Cortex of kidney (tissue), 1 donor: ENCODE measurements at places on chromosomes 16 and 17.

- no peak for DNase-seq
These were observed 58.1 kb downstream of the MAP2K4 start for GRCh38 chr17:12078791-12079190.

DNA sequence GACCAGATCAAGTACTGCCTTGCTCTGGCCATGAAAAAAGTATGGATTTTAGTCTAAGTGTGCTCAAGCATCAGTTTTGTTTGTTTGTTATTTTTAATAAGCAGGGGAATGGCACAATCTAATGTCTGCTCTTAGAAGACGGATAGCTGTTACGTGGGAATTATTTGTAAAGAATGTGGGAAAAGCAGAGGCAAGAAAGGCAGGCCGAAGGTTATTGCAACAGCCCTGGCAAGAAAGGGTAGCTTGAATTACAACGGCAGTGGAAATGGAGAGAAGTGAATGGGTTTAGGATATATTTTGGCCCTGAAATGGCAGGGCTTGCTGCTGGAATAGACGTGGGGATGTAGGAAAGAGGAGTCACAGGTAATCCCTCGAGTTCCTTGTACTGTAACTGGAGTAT is 987 bp upstream of the HASPIN start:
- DNase-seq, result no peak

DNA sequence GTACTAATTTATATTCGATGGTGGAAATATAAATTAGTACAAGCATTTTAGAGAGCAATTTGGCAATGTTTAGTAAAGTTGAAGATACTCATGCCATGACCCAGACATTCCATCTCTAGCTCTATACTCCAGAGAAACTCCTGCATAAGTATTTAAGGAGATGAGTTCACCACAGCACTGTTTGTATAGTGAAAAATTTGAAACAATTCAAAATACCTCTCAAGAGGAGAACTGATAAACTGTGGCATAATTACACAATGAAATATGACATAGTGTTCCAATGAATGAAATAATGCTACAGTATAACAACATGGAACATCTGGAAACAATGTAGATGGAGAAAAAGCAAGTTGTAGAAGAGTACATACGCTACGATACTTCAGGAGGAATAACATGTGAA is 48.6 kb upstream of the IRX3 start:
- no peak for DNase-seq

DNA sequence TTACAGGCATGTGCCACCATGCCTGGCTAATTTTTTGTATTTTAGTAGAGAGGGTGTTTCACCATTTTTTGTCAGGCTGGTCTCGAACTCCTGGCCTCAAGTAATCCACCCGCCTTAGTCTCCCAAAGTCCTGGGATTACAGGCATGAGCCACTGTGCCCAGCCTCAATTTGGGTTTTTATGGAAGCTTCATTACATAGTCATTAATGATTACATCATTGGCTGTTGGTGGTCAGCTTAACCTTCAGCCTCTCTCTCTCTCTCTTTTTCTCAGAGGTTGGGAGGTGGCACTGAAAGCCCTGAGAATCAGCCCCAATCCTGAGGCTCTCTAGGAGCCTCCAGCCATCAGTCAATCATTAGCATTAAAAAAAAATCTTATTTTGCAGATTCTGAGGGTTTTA is 45.3 kb downstream of the C17orf58 start:
- no peak for DNase-seq

DNA sequence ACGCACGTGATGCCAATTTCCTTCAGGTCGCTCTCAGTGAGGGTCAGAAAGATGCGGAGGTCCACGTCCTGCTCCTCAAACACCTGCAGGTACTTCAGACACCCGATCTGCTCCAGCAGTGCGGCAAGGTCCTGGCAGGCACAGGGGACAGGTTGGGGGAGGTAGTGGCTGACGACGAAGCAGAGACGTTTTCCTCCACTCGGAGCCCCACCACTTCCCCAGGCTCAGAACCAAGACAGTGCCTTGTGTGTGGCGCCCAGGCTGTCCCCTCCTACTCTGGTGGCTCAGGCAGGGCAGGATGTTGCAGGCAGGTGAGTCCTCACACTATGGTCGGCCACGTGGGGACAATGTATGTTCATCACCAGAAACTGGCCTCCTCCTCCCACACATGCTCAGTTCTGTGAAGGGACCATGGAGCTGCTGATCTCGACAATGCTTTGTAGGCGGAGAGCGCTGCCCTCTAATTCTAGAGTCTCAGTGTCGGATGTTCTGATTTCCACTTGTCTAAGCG is 5.7 kb downstream of the NUDT16L1 start:
- DNase-seq, result no peak

DNA sequence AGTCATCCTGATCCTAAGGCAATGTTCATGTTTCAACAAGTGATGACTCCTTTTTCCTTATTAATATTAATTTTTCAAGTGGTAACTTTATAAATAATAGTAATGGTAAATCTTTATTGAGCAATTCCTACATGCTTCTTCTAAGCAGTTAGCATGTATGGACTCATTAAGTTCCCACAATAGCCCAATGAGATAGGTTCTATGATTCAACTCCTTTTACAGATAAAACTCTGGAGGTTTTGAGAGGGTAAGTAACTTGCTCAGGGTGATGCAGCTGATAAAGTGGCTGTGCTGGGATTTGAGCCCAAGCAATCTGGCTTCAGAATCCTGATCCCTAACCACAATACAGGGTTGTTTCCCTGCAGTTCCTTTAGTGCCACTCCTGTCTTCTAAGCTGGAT is 25.3 kb downstream of the SLC47A1 start:
- no peak for DNase-seq

GRCh38 chr16:23691483-23692189 is 12.9 kb downstream of the PLK1 start:
- no peak for DNase-seq

DNA sequence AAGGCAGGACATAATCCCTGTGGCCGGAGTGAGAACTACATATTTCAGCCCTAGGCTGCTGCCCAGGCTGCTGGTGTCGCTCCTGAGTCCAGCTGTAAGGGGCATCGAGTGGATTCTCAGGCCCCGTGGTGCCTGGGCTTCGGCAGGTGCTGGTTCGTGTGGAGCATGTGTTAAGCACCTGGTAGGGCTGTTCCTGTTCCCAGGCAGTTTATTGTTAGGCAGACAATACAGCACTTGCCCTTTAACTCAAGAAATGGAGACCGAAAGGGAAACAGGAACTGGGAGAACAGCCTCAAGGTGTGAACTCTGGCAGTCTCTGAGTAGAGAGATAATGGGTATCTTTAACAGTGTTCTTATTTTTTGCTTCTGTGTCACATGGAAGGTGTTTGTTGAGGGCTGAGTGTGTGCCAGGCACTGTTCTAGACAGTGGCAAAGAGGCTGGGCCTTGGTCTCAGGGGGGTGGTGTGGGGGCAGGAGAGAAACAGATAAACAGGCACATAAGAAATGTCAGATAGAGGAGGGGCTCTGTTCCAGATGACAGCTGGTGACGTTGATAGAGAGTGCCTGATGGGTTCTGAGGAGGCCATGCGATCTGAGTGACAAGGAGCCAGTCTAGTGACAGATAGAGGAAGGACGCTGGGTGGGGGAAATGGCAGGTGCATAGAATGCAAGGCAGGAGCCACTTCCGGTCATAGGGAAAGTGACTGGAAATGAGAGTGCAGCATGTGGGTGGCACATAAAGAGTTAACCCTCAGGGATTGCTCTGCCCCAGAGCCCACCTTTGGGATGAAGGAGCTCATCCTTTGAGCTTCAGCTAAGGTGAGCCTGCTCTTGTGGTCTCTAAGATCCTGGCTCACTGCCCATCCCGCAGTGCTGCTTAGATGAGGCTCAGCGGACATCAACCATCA is 33.8 kb downstream of the EPN2 start:
- DNase-seq, result no peak

DNA sequence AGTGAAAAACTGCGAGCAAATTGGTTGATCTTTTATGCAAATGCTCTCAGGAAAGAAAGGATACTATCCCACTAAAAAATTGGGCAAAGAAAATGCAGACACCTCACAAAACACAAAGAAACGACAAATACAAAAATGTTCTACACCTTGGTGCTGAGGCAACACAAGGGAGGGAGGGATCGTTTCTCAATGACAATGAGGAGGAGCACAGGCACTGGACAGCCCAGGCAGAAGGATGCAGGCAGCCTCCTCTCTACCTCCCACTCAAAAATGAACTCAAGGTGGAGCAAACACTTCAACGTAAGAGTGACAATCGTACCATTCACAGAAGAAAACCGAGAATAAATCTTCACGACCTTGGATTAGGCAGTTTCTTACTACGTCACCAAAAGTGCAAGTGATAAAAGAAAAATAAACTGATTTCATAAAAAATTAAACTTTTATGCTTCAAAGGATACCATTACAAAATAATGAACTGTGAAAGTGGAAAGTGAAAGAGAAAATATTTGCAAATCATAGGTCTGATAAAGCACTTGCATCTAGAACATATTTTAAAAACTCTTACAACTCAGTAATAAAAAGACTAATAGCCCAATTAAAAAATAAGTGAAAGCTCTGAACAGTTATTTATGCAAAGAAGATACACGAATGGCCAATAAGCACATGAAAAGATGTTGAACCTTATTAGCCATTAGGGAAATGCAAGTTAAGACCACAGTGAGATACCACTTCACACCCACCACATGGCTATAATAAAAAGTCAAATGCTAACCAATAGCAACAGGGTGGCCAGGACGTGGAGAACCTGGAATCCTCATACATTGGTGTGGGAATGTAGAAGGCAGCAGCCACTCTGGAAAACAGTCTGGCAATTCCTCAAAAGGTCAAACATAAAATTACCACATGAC is 80.8 kb upstream of the TRAP1 start:
- no peak for DNase-seq

- DNase-seq, result no peak
These were observed 41.4 kb downstream of the GRB2 start for GRCh38 chr17:75364078-75364477.

DNA sequence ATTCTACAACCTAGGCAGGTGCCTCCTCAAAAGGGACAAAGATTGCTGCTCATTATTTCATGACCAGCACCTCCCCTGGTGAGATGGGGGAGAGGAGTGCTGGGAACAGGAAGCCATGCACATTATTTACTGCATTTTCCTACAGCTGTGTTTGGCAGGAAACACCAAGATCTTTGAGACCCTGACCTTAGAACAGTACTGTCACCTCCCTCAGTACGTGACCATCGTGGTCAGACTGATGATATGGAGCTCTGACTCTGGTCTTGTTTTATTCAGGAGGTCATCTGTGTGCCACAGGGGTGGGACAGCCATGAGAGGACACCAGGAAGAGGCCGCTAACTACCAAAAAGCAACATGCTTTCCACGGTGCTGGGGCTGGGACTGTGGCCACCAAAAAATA is 37.4 kb downstream of the USP22 start:
- no peak for DNase-seq

GRCh38 chr16:78461496-78462287 is 362.2 kb downstream of the WWOX start:
- no peak for DNase-seq

DNA sequence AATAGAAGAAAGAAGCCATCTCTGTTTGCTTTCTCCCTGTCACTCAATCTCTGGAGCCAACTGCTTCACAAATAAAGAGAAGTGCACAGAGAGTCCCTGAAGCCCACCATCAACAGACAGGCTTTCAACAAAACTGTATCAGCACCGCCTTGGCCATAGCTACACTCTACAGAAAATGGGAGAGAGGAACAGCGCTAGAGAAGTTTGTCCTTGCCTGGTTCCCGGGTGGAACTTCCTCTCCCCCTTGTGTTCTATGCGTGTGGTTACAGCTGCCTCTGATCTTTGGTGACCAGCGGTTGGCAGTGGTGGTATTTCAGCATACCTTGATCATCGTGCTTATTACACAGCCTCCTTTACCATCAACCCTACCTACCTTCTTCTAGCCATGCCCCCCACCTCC is 91.4 kb upstream of the CCL2 start:
- no peak for DNase-seq

GRCh38 chr16:3654249-3654991 is at the start of gene DNASE1:
DNASE1 (plus strand) TSS chr16:3654691; CDS start chr16:3655374, 683 bp downstream.
- DNase-seq, result no peak

GRCh38 chr17:41620583-41621434 is 3.6 kb downstream of the KRT17 start:
- no peak for DNase-seq

DNA sequence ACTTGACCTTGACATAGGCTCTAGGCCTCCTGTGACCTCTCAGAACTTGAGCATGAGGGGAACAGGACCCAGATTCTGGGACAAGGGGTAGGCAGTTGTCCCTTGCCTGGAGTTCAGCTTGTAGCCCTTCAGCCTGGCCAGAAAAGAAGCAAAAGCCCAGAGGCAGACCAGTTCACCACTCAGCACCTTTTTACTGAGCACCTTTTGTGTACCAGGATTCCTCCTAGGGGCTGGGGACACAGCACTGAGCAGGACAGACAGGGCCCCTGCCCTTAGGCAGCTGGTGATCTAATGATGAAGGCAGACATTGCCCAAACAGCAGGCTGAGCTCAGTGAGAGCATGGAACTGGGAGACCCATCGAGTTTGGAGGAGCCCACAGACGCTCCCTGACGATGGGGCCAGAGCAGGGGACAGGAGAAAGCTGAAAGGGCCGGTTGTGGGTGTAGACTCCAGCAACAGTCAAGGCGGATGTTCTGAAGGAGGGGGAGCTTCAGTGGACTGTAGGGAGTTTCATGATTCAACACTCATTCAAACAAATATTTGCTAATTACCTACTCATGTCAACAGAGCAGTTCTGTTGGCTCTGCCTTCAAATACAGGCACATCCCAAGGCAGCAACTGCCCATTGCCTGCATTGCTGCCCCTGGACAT is 32.0 kb downstream of the SBK1 start:
- no peak for DNase-seq

- no peak for DNase-seq
These were observed 3.9 kb upstream of the CCL2 start for GRCh38 chr17:34251186-34251585.

- no peak for DNase-seq
These were observed 1.5 kb downstream of the SPNS2 start for GRCh38 chr17:4500191-4500571.

DNA sequence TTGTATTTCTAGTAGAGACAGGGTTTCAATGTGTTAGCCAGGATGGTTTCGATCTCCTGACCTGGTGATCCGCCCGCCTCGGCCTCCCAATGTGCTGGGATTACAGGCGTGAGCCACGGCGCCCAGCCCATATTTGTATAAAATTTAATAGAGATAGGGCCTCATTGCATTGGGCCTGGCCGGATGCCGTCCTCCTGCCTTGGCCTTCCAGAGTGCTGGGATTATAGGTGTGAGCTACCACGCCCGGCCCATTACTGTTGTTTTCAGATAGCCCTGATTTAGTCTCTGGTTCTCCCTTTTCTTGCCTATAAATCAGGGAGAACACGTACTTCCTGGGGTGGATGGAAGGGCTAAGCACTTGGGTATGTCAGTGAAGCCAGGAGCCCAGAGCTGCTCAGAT is 3.5 kb downstream of the DEF8 start:
- no peak for DNase-seq

GRCh38 chr17:77811521-77811920 is 147.0 kb upstream of the TNRC6C start:
- DNase-seq, result no peak
